ENCODE measurements at places on chromosomes 4 and X.

- no peak for DNase-seq
These were observed 397.0 kb downstream of the GPAT3 start for GRCh38 chr4:83932750-83933391.

GRCh38 chr4:184298254-184298653 is 80.6 kb upstream of the ENPP6 start:
- no peak for DNase-seq

- no peak for DNase-seq
These were observed 11.9 kb downstream of the BLOC1S4 start for GRCh38 chr4:6727943-6728250.

DNA sequence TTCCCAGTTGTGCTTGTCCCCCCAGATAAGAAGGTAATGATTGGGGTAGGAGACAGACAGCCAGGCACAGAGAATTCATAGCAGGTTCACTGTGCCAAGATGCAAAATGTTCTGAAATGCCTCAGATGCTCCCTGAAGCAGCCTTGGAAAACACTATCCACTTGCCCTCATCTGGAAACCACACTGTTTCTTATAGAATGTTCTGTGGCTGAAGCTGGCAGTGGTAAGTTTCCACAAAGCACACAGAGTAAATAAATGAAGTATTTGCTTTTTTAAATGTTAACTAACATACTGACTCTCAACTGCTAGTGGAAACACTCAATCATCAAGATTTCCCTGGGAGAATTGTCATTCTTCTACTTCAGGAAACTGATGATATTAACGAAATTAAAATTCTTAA is 311.4 kb downstream of the PRDM5 start:
- no peak for DNase-seq

DNA sequence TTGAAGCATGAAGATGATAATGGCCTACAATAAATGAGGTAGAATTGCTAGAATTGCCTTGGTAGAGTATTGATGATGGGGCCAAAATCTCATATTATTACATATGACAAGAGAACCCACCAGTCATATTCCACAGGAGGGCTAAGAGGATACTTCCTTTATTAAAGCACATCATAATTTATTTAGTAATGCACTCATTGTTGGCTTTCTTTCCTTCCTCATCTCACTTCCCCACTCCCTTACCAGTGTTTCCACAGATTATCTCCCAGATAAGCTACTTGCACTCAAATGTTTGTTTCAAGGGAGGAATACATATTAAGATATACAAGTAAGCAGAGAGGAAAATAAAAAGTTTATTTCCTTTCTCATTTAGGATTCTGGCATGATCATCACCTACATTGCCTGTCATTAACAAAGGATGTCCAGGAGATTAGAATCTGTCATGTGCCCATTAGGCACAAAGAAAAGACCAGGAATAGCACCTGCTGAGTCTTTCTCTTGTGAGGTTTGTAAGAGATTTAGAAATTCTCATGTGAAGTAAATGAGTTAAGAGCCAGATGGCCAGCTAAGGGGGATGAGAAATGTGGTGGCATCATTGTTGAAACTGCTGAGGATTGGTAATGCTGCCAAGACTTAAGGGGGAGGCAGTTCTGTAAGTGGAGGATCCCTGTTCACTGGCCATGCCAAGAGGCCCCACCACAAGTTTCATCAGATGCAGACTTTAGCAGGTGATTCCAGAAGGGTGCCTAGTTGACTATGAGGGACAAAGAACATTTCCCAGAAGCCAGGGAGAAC is 52.4 kb upstream of the PRDM8 start:
- DNase-seq: no peak

DNA sequence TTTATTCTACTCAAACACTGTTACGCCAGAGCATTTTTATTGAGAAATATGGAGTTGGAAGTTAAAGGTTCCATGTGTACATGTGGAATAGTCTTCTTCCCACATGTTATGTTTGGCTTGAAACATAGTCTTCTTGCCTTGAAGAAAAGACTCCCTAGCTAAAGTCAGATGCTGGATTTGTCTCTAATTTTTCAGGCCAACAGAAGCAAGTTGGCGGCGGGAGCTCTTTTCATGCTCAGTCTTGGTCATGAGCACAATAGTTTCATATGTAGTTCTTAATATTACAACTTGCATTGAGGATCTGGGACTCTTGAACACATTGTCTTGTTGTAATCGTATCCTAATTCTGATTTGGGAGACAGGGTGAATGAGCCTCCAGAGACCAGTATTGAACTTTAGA is 19.4 kb downstream of the SEPTIN11 start:
- DNase-seq: no peak

DNA sequence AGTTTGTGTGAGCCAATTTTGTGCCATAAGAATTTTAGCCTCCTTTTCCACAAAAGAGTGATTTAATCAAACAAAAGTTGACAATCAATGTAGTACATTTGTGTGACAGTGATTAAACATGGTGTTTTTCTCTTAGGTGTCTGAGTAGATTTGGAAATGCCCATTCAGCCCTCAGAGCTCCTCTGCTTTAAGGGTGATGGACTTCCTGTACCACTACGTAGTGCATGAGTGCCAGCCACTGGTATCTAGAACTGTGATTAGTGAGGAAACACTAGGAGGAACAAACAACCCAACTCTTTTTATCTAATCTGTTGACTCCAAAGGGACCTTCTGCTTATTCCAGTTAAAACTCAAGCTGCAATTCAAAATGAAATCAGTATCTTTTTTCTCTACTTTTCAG is 151.7 kb downstream of the SNCA start:
- peak; percentile 8 for DNase-seq

DNA sequence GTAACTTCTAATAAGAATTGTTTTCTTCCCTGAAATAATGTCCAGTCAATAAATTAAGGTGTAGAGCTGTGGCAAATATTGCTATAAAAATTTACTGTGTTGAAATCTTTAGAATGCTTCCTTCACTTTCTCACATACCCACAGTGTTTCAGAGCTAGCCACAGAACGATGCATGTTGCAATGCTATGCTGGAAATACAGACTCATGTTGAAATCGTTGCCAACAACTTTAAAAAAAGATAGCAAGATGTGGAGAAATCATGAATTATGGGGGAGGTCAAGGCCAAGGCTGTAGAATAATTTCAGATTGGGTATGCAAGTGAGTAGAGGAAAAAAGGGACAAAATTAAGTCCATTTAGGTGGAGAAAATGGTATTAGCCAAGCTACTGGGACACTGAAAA is 204.8 kb downstream of the VEGFC start:
- DNase-seq: peak; percentile 6

- no peak for DNase-seq
These were observed 129.9 kb upstream of the FMR1 start for GRCh38 chrX:147781844-147782243.

DNA sequence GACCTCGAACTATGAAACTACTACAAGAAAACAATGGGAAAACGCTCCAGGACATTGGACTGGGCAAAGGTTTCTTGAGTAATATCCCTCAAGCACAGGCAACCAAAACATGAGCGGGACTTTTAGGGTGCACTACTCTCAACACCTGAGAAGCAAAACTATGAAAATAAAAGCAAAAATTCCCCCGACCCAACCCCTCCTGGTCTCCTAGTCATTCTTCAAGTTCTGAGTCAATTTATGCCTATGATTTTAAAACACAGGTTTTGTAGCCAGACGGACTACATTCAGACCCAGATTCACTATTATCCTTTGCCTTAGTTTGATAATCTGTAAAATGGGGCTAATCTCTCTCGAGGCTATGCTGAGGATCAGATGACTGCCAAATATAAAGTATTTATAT is 97.0 kb downstream of the SOWAHB start:
- no peak for DNase-seq

DNA sequence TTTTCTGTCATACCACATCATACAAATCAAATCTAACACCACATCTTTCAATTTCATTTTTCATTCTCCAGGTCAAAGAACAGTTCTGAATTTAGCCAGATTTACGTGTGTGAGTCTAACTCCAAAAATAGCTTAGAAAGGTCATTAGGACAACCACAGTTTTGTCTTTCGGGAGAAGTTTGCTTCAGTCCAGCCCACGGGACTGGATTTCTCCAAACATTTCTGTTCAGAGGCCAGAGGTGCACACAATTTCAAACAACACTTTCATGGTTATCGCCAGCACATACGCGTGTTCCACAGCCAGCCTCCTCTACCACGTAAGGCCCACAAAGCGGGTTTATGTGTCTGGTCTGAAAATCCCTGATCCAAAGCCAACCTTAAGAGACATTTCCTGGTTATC is 65.9 kb downstream of the VEGFC start:
- no peak for DNase-seq

DNA sequence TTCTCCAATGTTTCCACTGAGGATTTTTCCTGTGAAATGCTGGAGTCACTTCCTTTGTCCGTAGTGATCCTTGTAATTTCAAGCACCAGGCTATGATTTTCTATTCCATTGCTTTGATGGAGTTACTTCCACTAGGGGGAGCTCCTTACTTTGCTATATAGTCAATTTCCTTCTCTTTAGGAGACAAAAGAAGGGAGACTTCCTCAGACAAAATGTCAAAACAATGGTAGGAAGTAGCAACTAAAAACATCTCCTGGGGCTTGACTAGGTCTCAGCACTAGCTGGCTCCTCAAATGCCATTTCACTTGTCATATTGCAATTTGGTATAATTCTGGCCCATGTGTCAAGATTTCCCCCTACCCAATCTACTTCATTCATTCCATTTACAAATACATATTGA is 24.1 kb downstream of the ZCCHC12 start:
- peak; percentile 72 for DNase-seq

DNA sequence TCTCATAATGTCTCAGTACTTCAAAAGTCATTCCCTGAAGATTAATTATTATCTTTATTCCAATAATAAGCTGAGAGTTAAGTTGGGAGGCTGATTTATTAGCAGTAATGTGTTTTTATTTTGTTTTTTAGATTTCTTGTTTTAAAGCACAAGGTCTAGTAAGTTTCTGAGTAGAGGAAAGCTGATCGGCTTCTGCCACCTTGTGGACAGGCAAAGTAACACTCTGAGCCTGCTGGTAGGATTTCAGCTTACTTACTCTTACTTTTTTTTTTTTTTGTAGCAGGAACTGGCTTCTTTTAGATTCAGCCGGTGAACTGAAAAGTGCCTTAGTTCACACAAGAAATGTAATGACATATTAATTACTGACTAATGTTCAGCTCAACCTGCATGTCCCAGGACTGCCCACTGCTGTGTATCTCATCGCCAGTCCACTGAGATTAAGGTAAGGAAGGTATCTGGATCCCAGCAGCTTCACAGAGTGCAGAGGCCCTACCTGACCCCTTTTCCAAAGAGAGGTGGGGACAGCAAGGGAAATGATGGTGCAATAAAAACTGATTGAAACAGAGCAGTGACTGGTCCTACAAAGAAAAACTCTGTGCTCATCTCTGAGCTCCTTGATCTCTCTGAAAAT is 126.5 kb downstream of the ADGRA3 start:
- peak; percentile 86 for DNase-seq

GRCh38 chr4:56739066-56739777 is 58.1 kb upstream of the HOPX start:
- DNase-seq: no peak

DNA sequence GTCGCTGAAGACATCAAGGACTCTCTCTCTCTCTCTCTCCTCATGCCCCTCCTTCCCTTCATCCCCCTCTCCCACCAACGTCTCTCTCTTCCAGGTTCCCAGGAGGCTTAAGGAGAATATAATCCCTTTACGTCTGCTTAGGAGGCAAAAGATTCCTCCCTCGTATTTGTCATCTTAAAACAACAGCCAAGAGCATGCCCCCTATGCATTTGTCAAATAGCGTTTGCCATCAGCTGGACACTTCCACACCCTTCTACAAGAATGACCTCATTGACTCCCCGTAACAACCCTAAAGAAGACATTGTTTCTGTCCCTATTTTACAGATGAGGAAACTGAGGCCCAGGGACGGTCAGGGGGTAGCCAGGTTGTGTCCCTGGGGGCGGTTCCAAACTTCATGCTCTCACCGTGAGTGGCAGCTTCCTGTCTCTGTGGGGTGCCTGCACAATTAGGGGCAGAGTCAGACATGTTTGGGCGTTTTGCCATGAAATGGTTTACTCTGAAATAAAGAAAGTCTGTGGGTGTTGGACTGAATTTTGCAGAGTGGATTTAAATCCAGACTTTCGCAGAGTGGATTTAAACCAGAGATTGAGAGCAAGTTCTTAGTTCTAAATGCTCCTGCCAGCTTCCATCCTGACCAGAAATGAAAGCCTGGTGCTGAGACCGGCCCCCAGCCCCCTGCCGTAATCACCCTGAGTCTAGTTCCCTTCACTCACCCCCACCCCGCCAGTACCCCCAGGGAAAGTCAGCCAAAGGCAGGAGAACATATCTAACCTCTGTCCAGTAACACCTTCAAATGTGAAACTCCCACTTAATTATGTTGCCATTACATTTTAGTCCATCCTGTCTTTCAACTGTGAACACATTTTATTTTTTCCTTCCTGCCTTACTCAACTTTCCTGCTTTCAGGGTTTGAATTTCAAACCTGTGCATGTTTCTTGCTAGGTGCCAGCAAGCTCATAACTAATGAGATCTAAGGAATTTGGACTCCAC is 44.3 kb upstream of the TBL1X start:
- DNase-seq: peak; percentile 28

- no peak for DNase-seq
These were observed 44.6 kb downstream of the ARHGEF9 start for GRCh38 chrX:63740382-63740781.

DNA sequence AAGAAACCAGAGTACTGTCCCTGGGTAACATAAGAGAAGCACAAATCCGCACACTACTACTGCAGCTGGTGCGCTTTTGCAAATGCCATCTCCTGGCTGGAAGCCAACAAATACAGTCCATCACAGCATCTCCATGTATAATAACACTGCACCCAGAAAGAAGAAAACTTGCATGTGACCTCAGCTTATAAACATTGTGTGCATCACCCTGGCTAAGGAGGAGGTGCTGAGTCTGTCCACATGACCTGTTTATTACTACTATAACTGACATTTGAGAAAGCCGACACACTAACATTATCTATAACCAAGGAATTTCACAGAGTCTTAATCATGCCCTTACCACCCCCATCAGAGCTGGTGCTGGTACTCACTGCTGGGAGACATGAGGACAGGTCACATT is 516.8 kb downstream of the CFAP47 start:
- DNase-seq: no peak

DNA sequence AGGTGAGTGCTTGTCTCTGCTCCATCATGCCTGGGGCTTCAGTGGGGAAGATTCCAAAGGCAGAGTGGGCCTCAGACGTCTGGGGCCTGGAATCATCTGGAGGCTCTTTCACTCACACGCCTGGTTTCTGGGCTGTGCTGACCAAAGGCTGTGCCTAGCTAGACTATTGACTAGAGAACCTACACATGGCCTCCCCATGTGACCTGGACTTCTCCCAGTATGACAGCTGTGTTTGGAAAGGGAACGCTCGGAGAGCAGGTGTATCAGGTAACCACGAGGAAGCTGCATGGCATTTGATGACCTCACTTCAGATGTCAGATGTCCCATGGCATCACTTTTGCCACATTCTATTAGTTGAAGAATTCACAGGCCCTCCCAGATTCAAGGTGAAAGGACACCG is 51.0 kb downstream of the ADGRL3 start:
- DNase-seq: no peak

DNA sequence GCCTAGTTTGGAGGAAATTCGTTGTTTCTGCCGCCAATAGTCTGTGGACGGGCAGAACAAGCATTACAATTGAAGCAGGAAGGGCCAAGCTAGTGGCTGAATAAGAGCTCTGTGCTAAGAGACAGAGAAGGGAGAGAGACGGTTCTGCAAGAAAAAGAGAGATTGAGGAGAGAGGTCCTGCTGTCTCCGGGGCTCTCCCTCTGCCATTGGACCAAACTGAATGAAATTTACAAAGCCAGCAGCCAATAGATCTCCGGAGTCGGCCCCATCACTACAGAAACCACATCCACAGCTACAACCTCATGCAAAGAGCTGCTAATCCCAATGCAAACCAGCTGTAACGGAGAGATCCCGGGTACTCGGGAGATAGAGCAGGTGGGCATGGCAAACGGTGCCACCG is at the start of gene NLGN4X:
TSS of gene NLGN4X (minus strand) at position 148 of the 400 bp plus-strand sequence. CDS start 77,401 bp downstream, outside the sequence.
- no peak for DNase-seq
